ENCODE measurements at places on chromosomes 16 and 17.

- no peak for DNase-seq
Observed at GRCh38 chr16:57693550-57693949, 1.1 kb upstream of the DRC7 start.

DNA sequence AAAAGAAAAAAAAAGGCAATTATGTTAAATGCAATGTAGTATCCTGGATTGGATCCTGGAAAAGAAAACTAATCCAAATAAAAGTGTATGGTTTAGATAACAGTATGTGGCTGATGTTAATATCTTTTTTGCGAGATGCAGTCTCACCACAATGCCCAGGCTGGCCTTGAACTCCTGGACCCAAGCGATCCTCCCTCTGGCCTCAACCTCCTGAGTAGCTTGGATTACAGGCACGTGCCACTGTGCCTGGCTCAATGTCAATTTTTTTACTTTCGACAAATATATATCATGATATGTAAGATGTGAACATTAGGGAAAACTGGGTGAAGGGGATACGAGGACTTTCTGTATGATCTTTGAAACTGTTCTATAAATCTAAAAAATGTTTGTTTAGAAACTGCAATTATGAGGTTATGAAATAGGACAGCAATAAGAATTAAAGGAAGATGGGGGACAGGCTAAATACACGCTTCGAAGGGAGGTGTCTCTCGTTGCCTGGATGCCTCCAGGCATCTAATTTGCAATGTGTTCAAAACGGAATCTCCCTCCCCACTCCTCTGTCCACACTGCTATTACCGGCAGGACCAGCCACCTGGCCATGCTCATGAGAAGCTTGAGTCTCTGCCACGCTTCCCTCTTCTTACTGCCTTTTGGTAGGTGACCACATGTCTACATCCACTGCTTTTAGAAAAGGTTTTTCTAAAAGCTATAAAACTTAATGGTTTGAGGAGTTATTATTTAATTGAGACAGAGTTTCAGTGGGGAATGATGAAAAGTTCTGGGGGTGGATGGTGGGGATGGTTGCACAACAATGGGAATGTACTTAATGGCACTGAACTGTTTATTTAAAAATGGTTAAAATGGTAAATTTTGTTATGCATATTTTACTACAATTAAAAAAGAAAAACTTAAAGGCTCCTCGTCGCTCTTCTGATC lies 15.2 kb downstream of the UBE2O start:
- DNase-seq = no peak

DNA sequence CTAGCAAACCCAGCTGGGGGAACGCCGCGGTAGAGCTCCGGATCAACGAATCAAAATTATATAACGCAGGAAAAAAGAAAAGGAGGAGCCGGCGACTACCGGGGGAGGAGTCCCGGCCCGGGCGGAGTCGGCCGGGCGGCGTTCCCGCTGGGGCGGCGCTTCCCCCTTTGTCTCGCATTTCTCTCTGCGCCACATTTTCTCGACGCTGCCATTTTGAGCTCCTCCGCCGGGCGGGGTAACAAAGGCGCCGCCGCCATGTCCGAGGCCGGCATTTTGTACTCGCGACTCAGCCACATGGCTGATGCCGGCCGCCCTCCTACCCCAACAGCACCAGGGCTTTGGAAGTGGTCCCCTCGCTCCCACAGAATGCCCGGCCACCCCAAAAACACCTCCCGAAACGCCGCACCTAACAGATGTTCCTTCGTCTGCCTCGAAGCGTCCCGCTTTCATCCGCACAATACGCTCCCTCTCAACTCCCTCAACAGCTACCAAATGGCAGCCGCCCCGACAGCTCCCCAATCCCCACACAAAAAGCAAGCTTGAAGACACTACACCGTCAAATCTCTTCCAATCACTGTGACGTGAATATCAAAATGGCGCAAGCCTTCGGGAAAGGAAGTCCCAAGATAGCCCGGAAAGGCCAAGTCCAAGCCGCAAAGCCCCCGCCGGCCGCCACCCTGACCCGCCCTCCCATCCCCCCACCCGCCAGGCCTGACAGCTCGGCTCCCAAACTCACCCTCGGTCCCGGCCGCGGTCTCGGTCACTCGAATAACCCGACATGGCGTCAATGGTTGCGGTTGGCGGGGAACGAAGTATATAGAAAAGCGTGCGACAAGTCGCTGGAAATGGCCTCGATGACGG lies 519 bp downstream of the DDX5 start:
- peak; percentile 92 for DNase-seq

GRCh38 chr16:86509759-86510464 lies 415 bp upstream of the FOXF1 start:
- no peak for DNase-seq

DNA sequence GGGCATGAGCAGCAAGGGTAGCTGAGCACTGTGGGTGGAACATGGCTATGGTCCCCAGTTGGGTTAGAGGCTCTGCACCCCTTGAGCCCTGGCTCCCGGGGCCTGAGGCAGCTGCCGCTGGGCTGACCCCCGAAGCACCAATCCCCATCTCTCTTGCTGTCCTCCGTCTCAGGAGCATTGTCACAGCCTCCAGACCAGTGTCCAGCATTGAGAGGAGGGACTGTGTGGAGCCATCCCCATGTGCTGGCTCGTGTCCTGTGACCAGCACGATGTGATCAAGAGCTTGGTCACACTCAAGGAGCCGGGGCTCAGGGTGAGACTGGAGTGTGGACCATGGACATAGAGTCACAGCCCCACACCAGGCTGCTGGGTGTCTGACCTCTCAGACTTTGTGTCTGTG lies 2.9 kb downstream of the SMTNL2 start:
- DNase-seq = no peak

DNA sequence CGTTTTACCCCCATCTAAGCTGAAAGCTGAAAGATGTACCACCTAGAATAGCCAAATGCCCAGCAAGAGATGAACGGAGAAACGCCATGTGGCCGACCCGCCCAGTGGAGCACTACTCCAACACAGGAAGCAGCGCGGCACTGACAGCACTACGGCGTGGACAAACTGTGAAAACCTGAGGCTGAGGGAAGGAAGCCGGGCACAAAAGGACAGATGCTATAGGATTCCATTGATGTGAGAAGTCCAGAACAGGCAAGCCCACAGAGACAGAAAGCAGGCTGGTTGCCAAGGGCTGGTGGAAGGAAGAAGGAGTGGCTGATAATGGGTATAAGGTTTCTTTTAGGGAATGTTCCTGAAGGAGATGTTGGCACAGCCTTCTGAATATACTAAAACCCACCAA lies 29.4 kb upstream of the SLC38A8 start:
- no peak for DNase-seq

DNA sequence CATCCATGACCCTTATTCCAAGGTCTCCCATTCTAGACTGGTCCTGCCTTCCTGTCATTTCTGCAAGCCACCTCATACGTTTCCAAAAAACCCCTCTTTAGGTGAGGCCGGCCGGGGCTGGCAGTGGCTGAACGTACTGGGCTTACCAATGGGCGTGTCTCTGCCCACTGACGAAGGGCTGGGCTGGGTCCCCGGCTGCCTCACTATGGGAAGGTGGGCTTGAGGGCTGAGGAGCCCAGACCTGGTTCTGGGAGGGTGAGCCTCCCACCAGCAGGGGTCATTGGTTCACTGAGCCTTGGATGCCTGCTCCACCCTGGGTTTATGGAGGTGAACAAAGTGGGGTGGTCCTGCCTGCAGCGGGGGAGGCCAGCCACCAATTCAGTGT lies 19.9 kb downstream of the KDM8 start:
- no peak for DNase-seq

- no peak for DNase-seq
Observed at GRCh38 chr17:5530265-5531084, 44.1 kb downstream of the MIS12 start.

GRCh38 chr17:35683591-35683990 lies 47.8 kb upstream of the RASL10B start:
- DNase-seq = peak; percentile 86

GRCh38 chr17:65559461-65559803 lies 2.0 kb downstream of the AXIN2 start:
- DNase-seq = no peak

DNA sequence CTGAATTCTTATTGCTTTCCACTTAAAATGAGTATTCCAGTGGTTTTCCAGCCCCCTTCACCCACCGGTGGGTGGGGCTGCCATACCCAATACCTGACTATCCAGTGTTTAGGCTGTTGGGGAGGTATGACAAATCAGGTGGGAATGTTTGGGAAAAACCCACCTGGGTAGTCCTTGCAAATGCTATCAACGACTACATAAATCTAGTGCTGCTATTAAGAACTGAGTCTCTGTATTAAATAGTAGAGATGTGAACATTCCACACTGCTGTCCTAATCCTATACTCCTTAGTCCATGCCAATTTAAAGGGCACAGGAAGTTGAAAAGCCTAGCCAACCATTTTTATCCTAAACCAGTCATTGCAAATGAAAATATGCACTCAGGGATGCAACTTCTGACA lies 126.6 kb downstream of the AXIN2 start:
- no peak for DNase-seq

GRCh38 chr16:71276589-71277334 lies 12.4 kb downstream of the CMTR2 start:
- no peak for DNase-seq

DNA sequence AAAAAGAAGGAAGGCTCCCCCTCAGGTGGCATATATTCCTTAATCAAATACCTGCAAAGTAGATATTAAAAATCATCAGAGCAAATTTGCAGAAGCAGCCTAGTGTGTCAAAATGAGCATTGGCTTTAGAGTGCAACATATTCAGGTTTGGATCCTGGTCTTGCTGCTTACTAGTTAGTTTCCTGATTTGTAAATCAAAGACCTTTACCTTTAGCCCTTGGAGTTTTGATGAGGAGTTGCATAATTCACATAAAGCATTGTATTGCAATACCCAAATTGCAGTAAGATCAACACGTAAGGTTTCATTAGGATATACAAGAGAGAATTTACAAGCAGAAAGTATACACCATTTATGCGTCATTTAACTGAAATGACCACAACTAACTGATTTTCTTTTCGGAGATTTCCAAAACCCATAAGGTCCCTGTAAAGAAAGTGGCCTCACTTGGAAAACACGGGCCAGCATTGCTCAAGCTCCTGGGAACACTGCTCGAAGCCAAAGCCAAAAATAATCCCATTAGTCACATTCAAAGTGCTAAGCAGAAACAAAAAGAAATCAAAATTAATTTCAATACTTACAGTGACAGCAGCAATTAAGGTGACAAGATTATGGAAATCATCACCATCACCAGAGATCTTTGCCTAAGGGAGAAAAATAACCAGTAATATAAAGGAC lies 415.9 kb upstream of the ERCC4 start:
- DNase-seq = no peak

- DNase-seq = no peak
Observed at GRCh38 chr16:51150888-51151320, at the start of gene SALL1. SALL1 (minus strand) TSS chr16:51151270; CDS start chr16:51151241, 29 bp downstream.

GRCh38 chr17:69105907-69106730 lies 35.6 kb downstream of the ABCA6 start:
- no peak for DNase-seq

GRCh38 chr17:14882131-14882530 lies 383.0 kb downstream of the PMP22 start:
- DNase-seq = no peak

GRCh38 chr16:70661918-70662641 lies 15.7 kb downstream of the IL34 start:
- DNase-seq = no peak

GRCh38 chr16:56683424-56684172 lies 1.3 kb downstream of the MT1X start:
- DNase-seq = no peak

DNA sequence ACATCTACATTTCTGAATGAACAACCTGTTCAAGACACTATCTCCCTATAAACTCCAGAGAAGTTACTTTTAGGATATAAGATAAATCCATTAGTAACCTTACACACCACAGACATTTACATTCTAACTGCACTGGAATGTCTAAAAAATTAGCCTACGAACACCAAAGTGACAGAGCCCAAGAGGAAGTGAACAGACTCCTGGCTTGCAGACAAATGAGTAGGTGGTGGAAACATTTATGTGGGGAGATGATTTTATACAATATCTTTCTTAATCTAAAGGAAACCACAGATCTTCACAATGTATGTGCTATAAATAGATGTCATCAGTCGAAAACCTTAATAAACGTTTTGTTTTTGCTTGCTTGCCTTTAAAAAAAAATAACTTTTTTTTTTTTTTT lies 18.8 kb downstream of the ZNF652 start:
- peak; percentile 64 for DNase-seq

DNA sequence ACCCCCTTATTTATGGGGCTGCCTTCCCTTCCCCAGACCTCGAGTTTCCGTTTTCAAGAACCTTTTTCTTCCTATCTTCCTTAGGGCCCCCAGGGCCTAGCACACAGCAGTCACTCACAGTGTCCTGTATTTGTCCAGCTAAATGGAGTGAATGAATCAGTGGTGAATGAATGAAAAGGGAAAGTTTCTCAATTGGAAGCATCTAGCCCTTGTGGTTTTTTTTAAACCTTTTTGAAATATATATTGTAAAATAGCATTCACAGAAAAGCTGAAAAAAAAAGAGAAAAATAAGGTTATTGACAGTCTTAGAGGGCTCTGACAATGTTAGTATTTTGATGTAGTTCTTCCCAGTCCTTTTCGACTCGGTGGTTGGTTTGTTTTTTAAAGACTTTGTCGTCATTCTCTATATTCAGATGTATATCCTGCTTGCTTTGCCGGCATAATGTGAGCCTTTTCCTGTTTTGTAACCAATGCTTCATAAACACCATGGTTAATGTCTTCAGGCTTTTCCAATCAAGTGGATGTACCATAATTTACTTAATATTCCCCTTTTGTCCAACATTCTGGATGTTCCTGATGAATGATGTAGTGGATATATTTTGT lies 45.3 kb downstream of the RAI1 start:
- no peak for DNase-seq

DNA sequence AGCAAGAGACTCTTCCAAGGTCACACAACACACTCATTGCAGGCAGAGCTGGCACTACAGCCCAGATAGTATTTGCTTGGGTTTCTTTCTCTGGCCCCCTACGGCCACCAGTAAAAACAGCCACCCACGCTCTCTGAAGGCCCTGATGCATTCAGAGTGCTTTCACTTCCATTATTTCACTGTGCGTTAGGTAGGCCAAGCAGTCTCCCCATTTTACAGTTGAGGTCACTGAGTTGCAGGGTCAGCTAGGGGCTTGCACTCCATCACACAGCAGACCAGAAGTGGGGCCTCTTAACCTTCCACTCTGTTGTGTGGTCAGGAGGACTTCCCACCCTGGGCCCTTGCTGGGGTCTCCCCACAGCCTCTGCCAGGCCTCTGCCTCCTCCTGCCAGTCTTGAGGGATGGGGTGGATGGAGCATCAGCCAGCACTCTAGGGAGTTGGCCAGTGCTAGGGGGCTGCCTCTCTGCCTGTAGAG lies 2.5 kb downstream of the TBX21 start:
- DNase-seq = no peak

- no peak for DNase-seq
Observed at GRCh38 chr16:17691899-17692176, 221.1 kb upstream of the XYLT1 start.

DNA sequence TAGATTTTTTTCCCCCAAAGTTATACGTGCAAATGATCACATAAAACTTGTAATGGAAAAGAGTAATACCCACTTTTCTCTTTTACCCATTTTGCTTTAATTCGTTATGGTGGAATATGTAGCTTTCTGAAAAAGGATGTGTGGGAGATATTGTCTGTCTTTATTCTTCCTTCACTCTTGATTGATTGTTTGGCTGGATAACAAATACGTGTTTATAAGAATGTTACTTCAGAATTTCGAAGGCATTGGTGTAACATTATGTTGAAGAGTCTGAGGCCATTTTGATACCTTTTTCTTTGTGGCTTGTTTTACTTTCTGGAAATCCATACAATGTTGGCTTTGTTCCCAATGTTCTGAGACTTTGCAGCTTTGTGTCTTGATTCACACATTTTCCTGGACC lies 71.4 kb downstream of the BCAS3 start:
- no peak for DNase-seq

All from KBM-7 (cell line).